Natural killer cell treated with Interleukin-12 subunit alpha and Interleukin-12 subunit beta and Interleukin-15 and Interleukin-18, amount 100 ng/mL, for 72 hours (primary cell): ENCODE measurements at places on chromosomes 11 and 22. TPM values are rescaled to one million over a fixed set of nuclear protein-coding genes. Genes with fewer than 3 reads are reported as not detected.

The BACE1 gene
- 0.89 TPM for total RNA-seq

The HEPHL1 gene
- total RNA-seq, result not detected

GRCh38 chr22:45584121-45584570 lies 81.5 kb downstream of the FBLN1 start:
- H3K27ac ChIP-seq, result no peak overlapping the region
- H3K27me3 ChIP-seq, result peaks cover 5% of the 10 kb centered on the region
- no peaks in the 10 kb centered on the region for H3K36me3 ChIP-seq
- DNase-seq, result no peak
- peaks cover 6% of the 10 kb centered on the region for H3K4me1 ChIP-seq
- no peak overlapping the region for H3K4me3 ChIP-seq

DNA sequence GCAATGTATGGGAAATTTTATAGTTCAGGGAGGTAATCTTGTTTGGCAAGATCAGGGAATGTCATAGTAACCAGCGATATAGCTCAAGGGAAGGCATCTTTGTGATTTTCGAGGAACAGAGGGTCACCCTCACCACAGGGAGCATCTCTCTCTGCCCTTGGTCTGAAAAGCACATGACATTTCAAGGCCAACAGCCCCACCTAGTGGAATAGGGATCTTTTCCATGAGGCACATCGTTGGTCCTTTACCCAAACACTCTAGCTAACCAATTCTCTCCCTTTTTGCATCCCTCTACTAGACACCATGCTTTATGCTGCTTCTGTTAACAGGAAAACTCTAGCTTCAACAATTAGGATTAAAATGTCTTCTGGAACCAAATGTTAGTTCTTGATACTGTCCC lies 179.0 kb downstream of the GRM5 start:
- H3K4me1 ChIP-seq, result no peaks in the 10 kb centered on the region
- H3K36me3 ChIP-seq, result peaks cover 10% of the 10 kb centered on the region
- no peak for DNase-seq
- no peak overlapping the region for H3K4me3 ChIP-seq
- H3K27ac ChIP-seq, result no peak overlapping the region

DNA sequence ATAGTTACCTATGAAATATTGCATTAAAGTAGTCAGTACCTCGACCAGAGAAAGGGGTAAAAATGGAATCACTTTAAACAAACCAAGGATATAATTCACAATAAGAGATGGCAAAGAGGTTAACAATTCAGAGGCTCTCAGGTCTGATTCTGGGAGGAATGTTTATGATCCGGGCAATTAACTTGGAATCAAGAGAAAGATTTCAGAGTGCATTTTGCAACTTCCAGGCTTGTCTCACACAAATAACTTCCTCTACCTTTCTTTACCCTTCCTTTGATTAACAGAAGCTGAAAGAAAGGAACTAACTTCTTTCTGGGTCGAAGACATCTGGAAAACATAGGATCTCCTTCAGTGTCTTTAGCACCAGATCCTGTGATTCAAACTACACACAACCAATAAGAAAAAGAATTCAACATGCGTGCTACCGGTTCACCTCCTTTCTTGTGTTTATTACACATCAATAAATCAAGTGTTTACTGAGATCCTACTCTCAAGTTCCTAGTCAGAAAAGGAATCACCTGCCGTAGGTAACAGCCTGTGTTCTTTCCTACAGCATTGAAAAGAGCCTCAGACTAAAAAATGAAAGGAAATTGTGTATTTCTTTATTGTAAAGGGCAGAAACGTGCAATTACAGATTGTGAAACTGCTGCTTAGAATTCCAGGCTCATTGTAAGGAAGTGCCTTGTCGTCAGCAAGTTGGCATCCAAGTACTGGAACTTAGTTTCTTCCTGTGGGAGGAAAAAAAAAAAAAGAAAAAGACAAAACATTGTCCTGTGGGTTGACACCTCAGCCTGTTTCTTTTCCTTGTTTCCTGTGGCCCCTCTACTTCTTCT lies 29.5 kb downstream of the CARD18 start:
- peaks cover 32% of the 10 kb centered on the region for H3K27me3 ChIP-seq
- no peak for DNase-seq
- peaks cover 12% of the 10 kb centered on the region for H3K4me1 ChIP-seq

GRCh38 chr11:44793350-44794090 lies 66.8 kb downstream of the TSPAN18 start:
- H3K27me3 ChIP-seq, result peaks cover 9% of the 10 kb centered on the region
- no peaks in the 10 kb centered on the region for H3K4me1 ChIP-seq
- no peak overlapping the region for H3K4me3 ChIP-seq
- H3K36me3 ChIP-seq, result no peaks in the 10 kb centered on the region
- DNase-seq, result no peak

DNA sequence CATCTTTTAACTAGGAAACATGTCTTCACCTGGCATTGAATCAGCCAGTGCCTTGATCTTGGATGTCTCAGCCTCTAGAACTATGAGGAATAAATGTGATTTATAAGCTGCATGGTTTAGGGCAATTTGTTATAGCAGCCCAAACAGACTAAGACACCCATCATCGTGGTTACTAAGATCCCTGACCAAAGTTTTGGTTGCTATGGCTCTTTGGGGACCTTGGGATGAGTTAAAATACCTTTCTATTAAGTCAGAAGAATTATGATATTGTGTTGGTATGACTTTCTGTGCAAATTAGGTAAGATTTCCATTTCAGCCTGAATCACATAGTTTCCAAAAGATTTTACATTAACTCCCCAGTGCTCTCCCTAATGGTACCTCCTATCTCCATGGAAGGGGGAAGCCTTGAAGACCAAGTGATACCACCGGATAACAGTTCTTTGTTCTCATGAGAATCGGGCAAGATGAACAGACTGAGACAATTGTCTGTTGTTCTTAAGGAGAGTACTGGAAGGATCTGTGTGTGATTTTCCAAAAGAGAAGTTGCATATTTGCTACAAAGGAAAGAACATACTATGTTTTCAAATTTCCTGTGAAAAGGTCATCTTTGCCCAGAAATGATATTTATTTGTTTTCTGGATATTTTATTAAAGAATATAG lies 60.4 kb upstream of the UBASH3B start:
- no peak for DNase-seq
- peaks cover 27% of the 10 kb centered on the region for H3K27me3 ChIP-seq
- H3K36me3 ChIP-seq, result no peaks in the 10 kb centered on the region
- no peak overlapping the region for H3K27ac ChIP-seq

GRCh38 chr11:32328392-32328791 lies 106.9 kb downstream of the WT1 start:
- DNase-seq, result no peak
- no peak overlapping the region for H3K27ac ChIP-seq
- H3K36me3 ChIP-seq, result no peaks in the 10 kb centered on the region
- H3K4me3 ChIP-seq, result no peak overlapping the region
- no peaks in the 10 kb centered on the region for H3K4me1 ChIP-seq
- peaks cover 22% of the 10 kb centered on the region for H3K27me3 ChIP-seq
